ENCODE measurements at places on chromosomes 1 and 21. TPM values are rescaled to one million over a fixed set of nuclear protein-coding genes. Genes with fewer than 3 reads are reported as not detected.

ITGB2 gene
- total RNA-seq = 370 TPM

AMY1B gene
- total RNA-seq = 4.1 TPM

CELA2B gene
- total RNA-seq = not detected

KCNK2 gene
- total RNA-seq = 0.26 TPM

CAMTA1 gene
- 63.4 TPM for total RNA-seq

ANKRD35 gene
- total RNA-seq = 1.6 TPM

BGLAP gene
- 2.4 TPM for total RNA-seq

DNA sequence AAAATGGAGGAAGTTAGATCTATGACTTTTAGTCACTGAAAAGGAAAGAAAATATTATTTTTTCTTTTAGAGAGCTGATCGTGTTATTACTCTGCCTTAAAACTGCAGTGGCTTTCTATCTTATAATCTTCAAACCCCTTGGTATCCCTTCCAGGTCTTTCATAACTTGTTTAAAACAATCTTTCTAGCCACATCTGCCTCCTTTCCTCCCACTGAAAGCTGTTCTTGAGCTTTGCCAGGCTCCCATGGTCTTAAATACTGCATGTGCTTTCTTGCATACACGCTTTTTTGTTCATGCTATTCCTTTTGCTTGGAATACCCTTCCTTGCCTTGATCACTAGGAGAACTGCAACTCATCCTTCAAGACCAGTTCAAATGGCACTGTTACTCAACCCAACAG lies 65.9 kb upstream of the GADD45A start:
- H3K27me3 ChIP-seq = no peaks in the 10 kb centered on the region
- no peaks in the 10 kb centered on the region for H3K36me3 ChIP-seq
- H3K27ac ChIP-seq = peak overlapping the region; percentile 58
- no peak for DNase-seq
- H3K4me3 ChIP-seq = no peak overlapping the region

GRCh38 chr1:149995927-149996326 lies 14.6 kb downstream of the OTUD7B start:
- no peak overlapping the region for H3K27ac ChIP-seq
- H3K4me1 ChIP-seq = peaks cover 45% of the 10 kb centered on the region
- H3K27me3 ChIP-seq = no peaks in the 10 kb centered on the region
- no peak overlapping the region for H3K4me3 ChIP-seq
- no peak for DNase-seq
- no peaks in the 10 kb centered on the region for H3K36me3 ChIP-seq

- H3K4me1 ChIP-seq = peaks cover 11% of the 10 kb centered on the region
- H3K27ac ChIP-seq = no peak overlapping the region
- no peak overlapping the region for H3K4me3 ChIP-seq
- peaks cover 17% of the 10 kb centered on the region for H3K36me3 ChIP-seq
- no peaks in the 10 kb centered on the region for H3K27me3 ChIP-seq
These were observed 563 bp upstream of the TAS1R3 start for GRCh38 chr1:1330366-1331067.

DNA sequence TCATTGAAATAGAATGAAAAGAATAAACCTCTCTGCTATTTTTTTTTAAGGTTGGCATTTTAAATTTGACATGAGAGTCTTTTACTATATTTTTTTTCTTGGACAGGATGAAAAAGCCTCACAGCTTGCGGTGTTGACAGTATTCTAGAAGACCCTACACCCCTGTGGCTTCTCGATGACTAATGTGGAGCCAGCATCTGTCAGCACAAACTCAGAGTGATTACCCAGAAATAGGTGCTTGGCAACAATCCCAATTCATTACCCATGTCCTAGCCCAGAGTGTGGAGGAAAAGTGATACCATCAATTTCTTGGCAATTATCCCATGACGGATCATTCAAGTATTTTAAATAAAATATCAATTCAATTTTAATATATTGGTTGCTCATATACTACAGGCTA lies 186.8 kb upstream of the MAP1LC3C start:
- H3K4me1 ChIP-seq = no peaks in the 10 kb centered on the region
- no peaks in the 10 kb centered on the region for H3K27me3 ChIP-seq
- H3K4me3 ChIP-seq = no peak overlapping the region

DNA sequence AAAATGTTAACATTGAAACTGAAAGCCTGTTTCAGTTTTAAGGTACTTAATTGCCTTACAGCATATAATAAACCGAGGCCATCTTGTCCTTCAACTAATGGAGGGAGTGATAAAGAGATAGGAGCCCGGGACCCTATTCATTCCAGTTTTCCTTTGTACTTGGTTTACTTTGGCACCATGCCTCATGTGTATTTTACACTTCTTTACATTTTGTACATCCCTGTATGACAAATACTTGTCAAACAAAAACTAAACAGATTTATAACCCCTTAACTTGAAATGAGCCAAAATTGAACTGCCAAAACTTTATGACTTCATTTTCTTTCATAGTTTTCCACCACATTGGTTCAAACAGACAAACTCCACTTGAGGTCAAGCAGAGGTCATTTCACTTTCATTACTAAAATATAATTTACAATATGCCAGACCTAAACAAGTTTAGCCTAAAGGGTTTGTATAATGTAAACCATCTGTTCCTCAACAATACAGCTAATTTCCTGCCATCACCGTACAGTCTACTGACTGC lies 30.9 kb upstream of the UBE2U start:
- no peak overlapping the region for H3K27ac ChIP-seq
- peaks cover 20% of the 10 kb centered on the region for H3K4me1 ChIP-seq
- DNase-seq = no peak

GRCh38 chr21:34235514-34235913 lies 128.3 kb upstream of the KCNE2 start:
- DNase-seq = no peak
- H3K36me3 ChIP-seq = no peaks in the 10 kb centered on the region
- no peaks in the 10 kb centered on the region for H3K4me1 ChIP-seq

GRCh38 chr1:212814537-212815334 lies 23.0 kb downstream of the TATDN3 start:
- no peak overlapping the region for H3K4me3 ChIP-seq
- peaks cover under 1% of the 10 kb centered on the region for H3K4me1 ChIP-seq
- H3K27me3 ChIP-seq = no peaks in the 10 kb centered on the region
- no peak for DNase-seq
- H3K27ac ChIP-seq = no peak overlapping the region

- peaks cover 86% of the 10 kb centered on the region for H3K4me1 ChIP-seq
- no peaks in the 10 kb centered on the region for H3K36me3 ChIP-seq
- no peak overlapping the region for H3K4me3 ChIP-seq
- no peak for DNase-seq
- H3K27me3 ChIP-seq = no peaks in the 10 kb centered on the region
These were observed 51.7 kb downstream of the CAPZB start for GRCh38 chr1:19433719-19433998.

DNA sequence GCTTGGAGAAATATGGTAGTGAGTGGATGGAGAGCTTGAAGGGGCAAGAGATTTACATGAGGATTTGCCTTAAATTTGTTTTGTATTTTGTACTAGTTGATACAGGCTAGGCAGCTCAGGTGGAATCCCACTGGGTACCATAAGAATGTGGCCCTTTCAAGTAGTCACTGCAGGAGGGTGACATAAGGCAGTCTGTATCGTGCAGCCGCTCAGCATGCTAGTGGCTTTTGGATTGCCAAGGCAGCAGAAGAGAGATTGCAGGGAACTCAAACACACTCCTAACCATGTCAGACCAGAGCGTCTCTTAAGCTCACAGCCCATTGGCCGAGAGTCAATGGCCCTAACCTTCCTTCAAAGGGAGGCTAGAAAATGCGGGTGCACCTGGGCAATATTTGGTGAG lies 420.0 kb downstream of the ADGRL2 start:
- no peak overlapping the region for H3K4me3 ChIP-seq
- H3K4me1 ChIP-seq = peaks cover 6% of the 10 kb centered on the region
- no peak overlapping the region for H3K27ac ChIP-seq
- H3K27me3 ChIP-seq = no peaks in the 10 kb centered on the region
